Activated T-helper 1 cell treated with anti-CD3 and anti-CD28 coated beads, Interleukin-12 subunit alpha, Interleukin-12 subunit beta, Interleukin-2, Interleukin-4 antibody, amounts not matched to agents 30 ng/mL and 10 ng/mL and 1 ng/mL, durations not matched to agents 14 hours and 24 hours and 36 hours (primary cell): ENCODE measurements at places on chromosomes 1 and 21.

DNA sequence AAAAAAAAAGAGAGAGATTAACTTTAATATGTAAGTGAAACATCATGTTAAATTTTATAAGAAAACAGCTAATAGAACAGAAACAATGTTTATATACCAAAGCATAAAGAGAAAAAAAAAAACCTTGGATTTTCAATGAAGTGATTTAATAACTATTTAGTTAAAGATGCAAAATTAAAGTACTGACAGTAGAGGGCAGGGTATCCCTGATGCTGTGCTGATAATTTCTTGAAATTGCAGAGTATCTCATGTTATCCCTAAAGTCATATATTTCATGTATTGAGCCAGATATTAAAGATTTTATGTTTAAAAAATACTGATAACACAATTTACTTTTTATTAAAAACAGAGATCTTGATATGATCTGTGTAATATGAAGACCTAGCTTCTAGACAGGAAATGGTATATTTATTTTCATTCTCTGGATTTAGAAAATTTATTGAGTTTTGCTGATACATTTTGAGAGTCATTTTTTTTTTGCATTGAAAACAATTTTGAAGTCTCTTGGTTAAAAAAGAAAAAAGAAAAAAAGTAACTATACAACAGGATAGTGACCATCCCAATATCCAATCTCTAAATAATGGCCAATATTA is 273.2 kb downstream of the USP25 start:
- no peak for DNase-seq
- H3K4me1 ChIP-seq: no peaks in the 10 kb centered on the region
- H3K27me3 ChIP-seq: no peaks in the 10 kb centered on the region
- H3K36me3 ChIP-seq: no peaks in the 10 kb centered on the region

DNA sequence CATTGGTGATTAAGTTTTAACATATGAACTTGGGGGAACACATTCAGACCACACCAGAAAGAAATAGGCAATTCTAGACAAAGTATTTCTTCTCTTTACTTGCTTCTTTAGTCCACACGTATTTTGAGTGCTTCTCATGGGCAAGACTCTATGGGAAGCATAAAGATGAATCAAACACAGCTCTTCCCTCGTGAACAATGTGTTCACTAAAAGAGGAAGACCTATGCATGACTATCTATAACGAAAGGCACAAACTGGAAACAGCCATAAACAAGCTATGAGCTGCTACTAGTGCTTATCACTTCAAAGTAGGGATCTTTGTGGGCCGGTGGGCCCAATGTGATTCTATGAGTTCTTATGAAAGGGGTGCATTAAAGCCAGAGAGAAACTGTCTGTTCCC is 53.0 kb upstream of the PRDX6 start:
- no peak overlapping the region for H3K4me3 ChIP-seq
- H3K27me3 ChIP-seq: no peaks in the 10 kb centered on the region
- DNase-seq: no peak
- peaks cover 7% of the 10 kb centered on the region for H3K4me1 ChIP-seq
- H3K27ac ChIP-seq: no peak overlapping the region
- peaks cover 2% of the 10 kb centered on the region for H3K36me3 ChIP-seq

DNA sequence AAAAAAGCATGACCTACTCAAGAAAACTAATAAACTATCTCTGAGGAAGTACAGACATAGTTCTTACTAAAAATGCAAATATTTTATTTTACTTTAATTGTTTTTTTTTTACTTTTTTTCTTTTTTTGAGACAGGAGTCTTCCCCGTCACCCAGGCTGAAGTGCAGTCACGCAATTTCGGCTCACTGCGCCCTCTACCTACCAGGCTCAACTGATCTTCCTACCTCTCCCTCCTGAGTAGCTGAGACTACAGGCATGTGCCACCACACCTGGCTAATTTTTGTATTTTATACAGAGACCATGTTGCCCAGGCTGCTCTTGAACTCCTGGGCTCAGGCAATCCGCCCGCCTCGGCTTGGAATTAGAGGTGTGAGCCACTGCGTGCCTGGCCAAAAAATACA is 1263.1 kb downstream of the KCNT2 start:
- no peaks in the 10 kb centered on the region for H3K4me1 ChIP-seq
- DNase-seq: no peak
- no peak overlapping the region for H3K27ac ChIP-seq
- no peaks in the 10 kb centered on the region for H3K27me3 ChIP-seq
- H3K36me3 ChIP-seq: no peaks in the 10 kb centered on the region

DNA sequence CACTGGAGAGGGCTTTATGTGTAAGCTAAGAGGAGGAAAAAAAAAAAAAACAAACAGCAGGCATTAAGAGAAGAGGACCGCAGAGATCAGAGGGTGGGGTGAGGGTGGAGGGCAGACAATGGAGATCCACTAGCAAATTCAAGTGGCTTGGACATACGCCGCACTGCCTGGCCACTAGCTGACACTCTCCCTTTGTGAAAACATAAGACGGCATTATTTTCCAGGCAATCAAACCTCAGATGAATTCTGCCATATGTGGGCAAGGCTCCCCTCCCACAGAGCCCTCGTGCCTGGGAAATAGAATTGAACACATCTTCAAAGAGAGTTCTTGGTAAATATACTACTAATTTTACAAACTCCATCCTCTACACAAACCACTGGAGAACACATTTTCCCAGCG is 53.6 kb downstream of the ERG start:
- no peak overlapping the region for H3K4me3 ChIP-seq
- no peak for DNase-seq
- no peaks in the 10 kb centered on the region for H3K36me3 ChIP-seq
- no peaks in the 10 kb centered on the region for H3K4me1 ChIP-seq

GRCh38 chr1:155858800-155859233 is 550 bp upstream of the SYT11 start:
- H3K27ac ChIP-seq: peak overlapping the region; percentile 98
- DNase-seq: no peak
- H3K4me1 ChIP-seq: peaks cover 47% of the 10 kb centered on the region
- peaks cover 19% of the 10 kb centered on the region for H3K36me3 ChIP-seq
- peak overlapping the region; percentile 89 for H3K4me3 ChIP-seq

- peak overlapping the region; percentile 98 for H3K27ac ChIP-seq
- peak overlapping the region; percentile 91 for H3K4me3 ChIP-seq
Observed at GRCh38 chr1:167934426-167935215, 1.9 kb upstream of the DCAF6 start.

- H3K27ac ChIP-seq: no peak overlapping the region
- H3K36me3 ChIP-seq: no peaks in the 10 kb centered on the region
- H3K4me3 ChIP-seq: no peak overlapping the region
- no peaks in the 10 kb centered on the region for H3K4me1 ChIP-seq
Observed at GRCh38 chr1:6948861-6949260, 163.6 kb downstream of the CAMTA1 start.

GRCh38 chr1:39269349-39269748 is 64.9 kb downstream of the MACF1 start:
- no peaks in the 10 kb centered on the region for H3K27me3 ChIP-seq
- H3K36me3 ChIP-seq: peaks cover 9% of the 10 kb centered on the region
- peaks cover 77% of the 10 kb centered on the region for H3K4me1 ChIP-seq
- no peak overlapping the region for H3K4me3 ChIP-seq

GRCh38 chr1:200894712-200895442 is at the start of gene INAVA:
Gene INAVA, plus strand, starts transcription at chr1:200894900. Its CDS starts 3,501 bp downstream, at chr1:200898401.
- no peak within 1 kb of the TSS for H3K4me3 ChIP-seq
- no peak within 1 kb of the TSS for H3K27ac ChIP-seq
- peaks cover 73% of the 10 kb centered on the region for H3K27me3 ChIP-seq
- H3K4me1 ChIP-seq: peaks cover 12% of the 10 kb centered on the region

DNA sequence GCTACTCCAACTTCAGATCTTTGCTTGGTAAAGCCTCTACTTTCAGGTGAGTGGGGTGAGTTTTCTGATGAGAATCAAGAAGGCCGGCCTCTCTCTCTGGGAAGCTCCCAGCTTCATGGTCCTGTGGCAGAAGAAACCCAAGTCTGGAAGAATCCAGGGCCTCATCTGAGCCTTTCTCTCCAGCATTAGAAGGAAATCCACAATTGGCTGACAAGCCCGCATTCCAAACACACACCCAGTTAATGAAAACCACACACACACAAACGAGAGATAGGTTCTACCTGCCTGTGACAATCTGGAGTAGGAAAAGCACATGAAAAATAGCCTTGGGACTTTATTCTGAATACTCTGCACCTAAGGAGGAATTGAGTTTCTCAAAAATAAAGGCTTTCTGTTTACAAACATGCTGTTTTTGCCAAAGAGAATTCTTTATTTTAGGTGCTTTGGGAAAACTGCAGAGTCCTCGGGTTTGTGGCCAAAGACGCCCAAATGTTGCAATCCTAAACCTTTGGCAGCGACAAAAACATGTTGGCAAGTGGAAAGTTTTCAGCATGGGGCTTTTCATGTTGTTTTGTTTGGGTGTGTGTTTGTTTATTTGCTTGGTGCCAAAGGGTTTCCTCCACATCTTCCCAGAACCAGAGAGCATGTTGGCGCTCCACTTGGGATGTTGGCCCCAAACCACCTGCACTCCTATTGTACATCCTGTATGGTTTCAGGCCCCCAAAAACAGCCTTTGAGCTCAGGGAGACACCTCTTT is 216.2 kb downstream of the SETD4 start:
- peaks cover 4% of the 10 kb centered on the region for H3K27me3 ChIP-seq
- no peak overlapping the region for H3K4me3 ChIP-seq
- no peak for DNase-seq
- H3K27ac ChIP-seq: no peak overlapping the region
- no peaks in the 10 kb centered on the region for H3K36me3 ChIP-seq

DNA sequence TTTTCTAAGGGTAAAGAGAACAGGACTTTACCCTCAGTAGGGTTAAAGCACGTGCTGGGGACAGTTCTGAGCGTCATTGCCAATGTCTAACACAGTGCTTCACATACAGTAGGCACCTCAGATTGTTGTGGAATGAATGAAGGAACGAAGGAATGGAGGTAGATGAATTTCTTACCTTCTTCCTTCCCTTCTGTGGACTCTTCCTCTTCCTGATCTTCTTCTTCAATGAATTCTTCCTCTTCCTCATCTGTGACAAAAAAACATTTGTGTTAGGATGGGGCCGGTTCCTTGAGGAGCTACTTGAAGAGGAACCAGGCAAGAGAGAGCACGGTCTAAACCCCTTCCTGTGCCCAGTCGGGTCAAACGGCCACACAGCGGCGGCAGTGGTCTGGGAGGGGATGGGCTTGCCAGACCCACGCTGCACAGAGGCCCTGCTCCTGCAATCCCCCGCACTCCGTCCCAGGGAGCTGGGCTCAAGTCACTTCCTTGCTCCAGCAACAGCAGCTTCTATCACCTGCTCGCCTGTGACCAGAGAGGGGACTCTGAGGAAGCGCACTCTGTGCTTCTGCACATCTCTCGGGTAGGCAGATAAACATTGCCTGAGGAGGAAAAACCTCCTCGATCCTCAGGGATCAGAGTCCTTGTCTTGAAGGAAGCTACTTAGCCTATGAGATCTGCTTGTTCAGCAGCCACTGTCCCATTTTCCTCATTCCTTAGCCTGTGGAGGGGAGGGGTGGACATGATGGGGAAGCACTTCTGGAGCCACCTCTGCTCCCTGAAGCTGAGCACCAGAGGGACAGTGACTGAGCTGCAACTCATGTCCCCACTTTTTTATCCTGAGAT is 8.0 kb upstream of the SLC30A2 start:
- no peak overlapping the region for H3K27ac ChIP-seq
- H3K27me3 ChIP-seq: peaks cover 52% of the 10 kb centered on the region
- no peaks in the 10 kb centered on the region for H3K36me3 ChIP-seq

DNA sequence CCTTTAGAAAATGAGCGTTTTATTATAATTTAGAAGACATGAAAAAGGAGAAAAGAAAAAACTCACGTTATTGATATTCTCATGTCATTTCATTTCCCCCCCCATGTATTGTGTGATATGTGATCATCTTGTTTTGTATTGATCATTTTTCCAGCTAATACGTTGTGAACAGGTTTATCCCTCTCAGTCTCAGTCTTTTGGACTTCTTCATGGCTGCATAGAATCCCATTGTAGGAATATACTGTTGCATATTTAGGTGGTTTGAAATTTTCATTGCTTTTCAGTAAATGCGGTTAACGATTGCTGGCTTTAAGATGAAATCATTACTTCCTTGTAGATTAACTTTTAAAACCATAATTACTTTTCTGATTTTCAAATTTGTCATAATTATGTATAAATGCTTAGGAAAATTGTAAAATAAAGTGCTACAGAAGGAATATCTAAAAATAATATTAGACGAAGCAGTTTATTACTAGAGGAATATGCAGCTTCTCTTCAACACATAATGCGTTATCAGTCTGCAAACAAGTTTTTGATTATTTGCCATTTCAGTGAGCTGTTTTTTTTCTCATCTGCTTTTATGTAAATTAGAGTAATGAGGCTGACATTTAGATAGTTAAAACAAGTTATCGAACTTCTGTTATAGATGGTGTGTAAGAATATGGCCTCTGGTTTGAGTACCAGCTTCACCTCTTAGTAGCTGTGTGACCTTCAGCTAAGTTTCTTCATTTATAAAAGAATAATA is 1.8 kb downstream of the SON start:
- H3K36me3 ChIP-seq: peaks cover 34% of the 10 kb centered on the region
- H3K27me3 ChIP-seq: no peaks in the 10 kb centered on the region
- no peak for DNase-seq
- H3K4me3 ChIP-seq: peak overlapping the region; percentile 93
- peak overlapping the region; percentile 99 for H3K27ac ChIP-seq
- peaks cover 43% of the 10 kb centered on the region for H3K4me1 ChIP-seq

GRCh38 chr1:48677306-48678287 is 99.1 kb downstream of the BEND5 start:
- no peaks in the 10 kb centered on the region for H3K36me3 ChIP-seq
- DNase-seq: no peak
- H3K4me1 ChIP-seq: peaks cover 4% of the 10 kb centered on the region
- peaks cover 4% of the 10 kb centered on the region for H3K27me3 ChIP-seq
- H3K4me3 ChIP-seq: no peak overlapping the region

DNA sequence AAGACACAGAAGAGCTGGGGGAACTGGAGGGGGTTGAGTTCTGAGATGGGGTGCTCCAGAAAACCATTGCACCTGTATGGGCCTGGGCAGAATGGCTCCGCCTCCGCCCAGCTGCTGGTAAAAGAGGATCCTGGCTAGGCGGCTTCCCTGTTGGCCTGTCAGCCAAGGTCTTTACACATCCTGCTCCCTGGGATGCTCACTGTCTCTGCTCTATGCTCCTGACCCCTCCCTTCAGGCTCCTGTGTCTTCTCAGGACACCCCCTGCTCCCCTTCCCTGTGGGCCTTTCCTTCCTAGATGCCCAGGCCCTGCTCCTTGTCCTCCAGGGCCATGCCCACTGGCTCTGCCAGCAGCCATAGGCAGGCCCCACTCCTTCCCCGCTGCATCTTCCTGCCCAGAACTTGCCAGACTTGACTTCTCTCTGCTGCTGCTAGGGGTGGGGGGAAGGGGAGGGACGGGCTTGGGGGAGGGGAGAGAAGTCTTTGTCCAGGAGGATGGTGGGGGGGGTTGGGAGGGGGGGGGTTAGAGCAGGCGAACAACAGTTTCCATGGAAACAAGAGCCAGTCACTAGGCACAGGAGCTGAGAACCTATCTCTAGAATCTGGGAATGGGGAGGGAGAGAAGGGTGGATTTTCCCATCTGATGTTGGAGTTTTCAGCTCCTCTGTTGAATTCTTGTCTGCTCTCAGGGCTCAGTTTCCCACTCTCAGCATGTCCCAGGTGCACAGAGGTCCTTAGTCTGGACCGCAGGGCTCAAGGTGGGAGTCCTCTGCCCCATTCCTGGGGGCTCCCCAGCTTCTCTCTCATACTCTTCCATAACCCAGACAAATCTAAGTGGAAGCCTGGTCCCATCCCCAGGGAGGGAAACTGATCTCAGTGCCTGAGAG is 10.6 kb downstream of the CELSR2 start:
- no peak overlapping the region for H3K27ac ChIP-seq
- no peak overlapping the region for H3K4me3 ChIP-seq
- no peak for DNase-seq
- H3K4me1 ChIP-seq: no peaks in the 10 kb centered on the region
- no peaks in the 10 kb centered on the region for H3K27me3 ChIP-seq
